GM23248 (cell line): ENCODE measurements at places on chromosomes 1 and 21. TPM values are rescaled to one million over a fixed set of nuclear protein-coding genes. Genes with fewer than 3 reads are reported as not detected.
A peak's percentile ranks its signal among the peaks of the same experiment; 100 is the strongest.

Gene GSTM1
- total RNA-seq = not detected in 2 replicates

Gene TSPEAR
- not detected in 2 replicates for total RNA-seq

Gene CAMSAP2
- 28.7 and 52.6 TPM in 2 replicates for total RNA-seq

Gene DDR2
- total RNA-seq = 194 and 196 TPM in 2 replicates

Gene MIXL1
- not detected in 2 replicates for total RNA-seq

Gene CELA3B
- not detected in 2 replicates for total RNA-seq

Gene HSPA6
- not detected in 2 replicates for total RNA-seq

DNA sequence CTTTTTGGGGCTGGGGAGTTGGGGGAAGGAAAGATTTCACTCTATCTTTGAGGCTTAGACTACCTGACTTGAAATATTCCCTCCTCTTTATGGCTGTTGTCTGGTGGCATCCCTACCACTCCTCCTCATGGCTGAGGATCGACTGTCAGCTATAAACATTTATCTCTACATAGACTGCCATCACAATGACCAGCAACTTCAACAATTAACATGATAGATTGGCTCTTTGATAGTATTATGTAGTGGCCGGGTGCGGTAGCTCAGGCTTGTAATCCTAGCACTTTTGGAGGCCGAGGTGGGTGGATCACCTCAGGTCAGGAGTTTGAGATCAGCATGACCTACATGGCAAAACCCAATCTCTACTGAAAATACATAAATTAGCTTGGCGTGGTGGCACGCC, 72.4 kb downstream of the GABPA start:
- DNase-seq = no peak

DNA sequence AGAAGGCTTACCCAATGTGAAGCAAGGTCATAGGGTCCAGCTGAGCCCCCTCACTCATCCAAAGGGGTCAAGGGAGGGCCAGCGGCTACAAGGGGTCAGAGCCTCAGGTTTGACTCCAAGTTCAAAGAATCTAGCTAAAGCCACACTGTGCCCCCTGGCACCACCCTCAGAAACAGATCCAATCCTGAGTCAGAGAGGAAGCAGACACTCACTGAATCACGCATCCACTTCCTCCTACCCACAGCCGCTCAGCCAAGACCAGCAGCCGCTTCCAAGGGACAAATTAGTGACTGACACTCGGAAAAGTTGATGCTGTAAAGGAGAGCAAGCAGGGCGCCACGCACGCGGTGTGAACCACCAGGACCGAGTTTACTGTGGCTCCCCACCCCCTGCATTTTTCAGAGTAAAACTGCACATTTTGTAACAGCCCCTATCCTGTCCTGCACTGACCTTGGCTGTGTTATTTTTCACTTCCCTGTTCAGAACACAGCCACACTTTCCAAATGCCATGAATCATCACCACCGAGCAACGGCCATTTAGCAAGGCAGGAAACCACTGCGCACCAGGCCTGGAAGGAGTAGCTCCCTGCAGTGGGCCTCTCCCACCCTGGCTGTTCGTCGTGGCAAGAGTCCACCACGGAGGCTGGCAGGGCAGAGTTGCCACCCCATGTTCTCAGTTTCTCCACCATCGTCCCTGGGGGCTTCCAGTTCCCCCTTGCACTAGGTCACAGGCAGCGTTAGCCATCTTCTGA, 147.8 kb downstream of the TOMM20 start:
- peak; percentile 98 for DNase-seq

DNA sequence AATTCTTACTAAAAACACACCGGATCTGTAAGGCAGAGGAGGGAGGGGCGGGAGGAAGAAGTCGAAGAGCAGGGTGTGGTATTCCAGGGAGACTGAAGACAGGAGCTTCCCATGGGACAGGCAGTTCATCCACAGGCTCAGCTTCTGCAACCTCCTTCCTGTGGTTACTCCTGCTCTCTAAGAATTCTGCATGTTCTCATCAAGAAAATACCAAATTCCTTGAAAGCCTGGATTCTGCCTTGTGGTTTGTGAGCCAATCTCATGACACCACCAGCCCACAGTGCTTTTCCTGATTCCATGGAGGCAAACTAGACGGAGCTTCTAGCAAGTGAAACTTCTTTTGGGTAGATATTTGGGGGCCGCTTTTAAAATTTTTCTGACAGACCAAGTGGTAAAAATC, 1.1 kb upstream of the ST6GALNAC3 start:
- peak; percentile 81 for DNase-seq

- peak; percentile 69 for DNase-seq
Observed at GRCh38 chr1:27569088-27569460, 34.9 kb downstream of the AHDC1 start.

DNA sequence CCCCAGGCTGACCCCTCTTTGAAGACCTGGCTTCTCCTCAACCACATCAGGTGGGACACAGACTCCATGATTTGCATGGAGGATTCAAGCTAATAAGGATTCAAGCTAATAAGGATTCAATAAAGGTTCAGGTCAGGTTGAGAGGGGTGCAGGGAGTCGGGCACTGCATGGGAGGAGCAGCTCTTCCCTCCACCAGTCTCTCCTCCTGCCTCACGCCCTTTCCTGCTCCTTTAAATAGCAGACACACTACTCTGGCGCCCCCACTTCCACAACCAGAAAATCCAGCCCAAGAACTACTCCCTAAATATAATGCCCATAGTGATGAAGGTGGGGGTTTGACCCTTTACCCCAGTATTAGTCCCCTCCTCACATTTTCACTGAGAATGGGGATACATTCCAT, 7.1 kb downstream of the MEX3A start:
- DNase-seq = no peak

DNA sequence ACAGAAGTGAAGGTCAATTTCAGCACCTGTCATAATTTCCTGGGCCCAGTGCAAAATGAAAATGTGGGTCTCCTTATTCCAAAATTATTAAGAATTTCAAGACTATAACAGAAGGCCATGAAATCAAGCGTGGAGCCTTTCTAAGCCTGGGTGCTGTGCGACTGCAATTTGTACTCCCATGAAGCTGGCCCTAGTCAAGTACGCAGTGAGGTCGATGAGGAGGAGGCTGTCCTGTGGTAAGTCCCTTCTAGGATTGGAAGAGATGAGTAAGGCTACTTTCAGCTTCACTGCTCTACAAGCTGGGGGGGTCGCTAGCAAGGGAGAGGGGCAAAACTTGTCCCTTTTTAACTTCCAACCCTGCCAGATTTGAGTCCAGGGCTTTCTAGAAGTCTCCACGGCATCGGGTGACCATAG, 410 bp upstream of the NUDC start:
- no peak for DNase-seq

- no peak for DNase-seq
Observed at GRCh38 chr1:71835442-71835813, 446.9 kb downstream of the NEGR1 start.

GRCh38 chr1:18667333-18667732, 36.7 kb downstream of the PAX7 start:
- DNase-seq = no peak

DNA sequence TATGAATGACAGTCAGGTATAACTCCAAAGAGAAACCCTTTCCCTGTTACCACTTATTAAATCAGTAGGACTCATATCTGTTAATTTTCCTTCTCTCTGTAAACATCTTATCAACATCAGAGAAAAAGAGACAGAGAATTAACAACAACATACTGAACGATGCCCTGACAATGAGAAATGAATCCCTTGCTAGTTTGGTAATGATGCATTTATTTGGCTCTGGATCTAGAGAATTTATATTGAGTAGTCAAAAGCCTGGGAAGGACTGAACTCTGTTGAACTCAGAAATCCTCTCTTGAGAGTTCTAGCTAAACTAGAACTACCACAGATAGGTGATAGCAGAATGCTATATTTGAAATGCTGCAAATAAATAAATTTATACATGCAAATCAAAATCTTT, 325.6 kb downstream of the DISC1 start:
- DNase-seq = no peak

DNA sequence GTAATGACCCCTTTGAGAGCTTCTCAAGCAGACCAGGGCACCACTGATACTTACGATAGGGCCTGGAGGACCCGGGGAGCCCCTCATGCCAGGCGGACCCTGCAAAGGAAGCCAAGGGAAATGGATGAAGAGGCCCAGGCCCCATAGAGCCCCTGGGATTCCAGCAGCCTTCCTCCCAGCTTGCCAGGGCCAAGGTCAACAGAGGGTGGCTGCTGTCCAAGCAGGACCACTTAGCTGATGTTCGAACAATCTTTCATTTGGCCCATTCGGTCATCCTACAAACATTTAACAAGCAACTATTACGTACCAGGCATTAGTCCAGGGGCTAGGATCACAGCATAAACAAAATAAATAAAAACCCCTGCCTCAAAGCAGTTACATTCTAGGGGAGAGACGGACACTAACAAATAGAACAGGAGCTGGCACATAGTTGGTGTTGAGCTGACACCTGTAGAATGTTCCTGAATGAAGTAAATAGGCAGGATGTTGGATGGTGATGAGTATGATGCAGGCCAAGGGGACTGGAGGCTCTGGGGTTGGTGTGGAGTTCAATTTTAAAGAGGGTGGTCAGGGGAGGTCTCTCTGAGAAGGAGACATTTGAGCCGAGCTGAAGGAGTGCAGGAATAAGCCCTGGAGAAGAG, 27.0 kb upstream of the PEF1 start:
- DNase-seq = no peak

- DNase-seq = no peak
Observed at GRCh38 chr1:200153277-200154055, 126.0 kb downstream of the NR5A2 start.

DNA sequence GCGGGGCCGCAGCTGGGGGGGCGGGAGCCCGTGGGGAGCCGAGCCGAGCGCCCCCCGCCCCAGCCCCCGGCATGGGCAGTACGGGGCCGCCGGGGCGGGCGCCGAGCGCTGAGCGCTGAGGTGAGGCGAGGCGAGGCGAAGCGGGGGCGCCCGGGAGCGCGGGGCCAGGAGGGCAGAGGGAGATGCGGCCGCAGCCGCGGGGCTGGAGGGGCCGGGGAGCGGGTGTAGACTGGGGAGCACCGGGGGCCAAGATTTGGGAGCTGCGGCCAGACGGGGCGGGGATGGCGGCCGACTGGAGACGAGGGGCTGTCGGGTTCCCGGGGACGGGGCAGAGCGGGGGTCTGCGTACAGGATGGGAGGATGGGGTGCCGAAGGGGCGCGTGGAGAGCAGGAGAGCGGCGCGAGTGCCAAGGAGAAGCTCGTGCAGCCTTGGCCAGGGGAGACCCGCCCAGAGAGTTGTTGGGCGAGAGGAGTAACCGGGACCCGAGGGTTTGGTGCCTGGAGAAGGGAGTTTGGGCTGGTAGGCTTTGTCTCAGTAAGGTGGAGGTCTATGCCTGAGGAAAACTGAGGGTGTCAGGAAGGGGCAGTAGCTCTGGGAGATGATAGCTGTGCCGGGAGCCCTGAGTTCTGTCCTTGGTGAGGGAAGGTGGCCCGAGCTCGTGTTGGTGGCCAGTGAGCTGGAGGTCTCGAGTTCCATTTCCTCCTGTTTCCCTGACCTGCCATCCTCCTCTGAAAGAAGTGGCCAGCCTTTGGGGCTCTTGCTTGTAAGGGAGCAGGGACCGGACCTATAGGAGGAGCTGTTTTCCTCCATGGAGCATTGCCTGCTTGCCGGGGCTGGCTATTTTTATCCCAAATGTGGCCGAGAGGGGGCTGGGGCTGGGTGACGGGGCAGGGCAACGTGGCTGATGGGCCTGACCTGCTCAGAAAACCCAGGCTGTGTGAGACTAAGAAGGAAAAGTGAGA, 539 bp downstream of the ATP8B2 start:
- DNase-seq = peak; percentile 97

GRCh38 chr1:21647431-21648351, 21.5 kb downstream of the RAP1GAP start:
- peak; percentile 78 for DNase-seq
